Activated naive CD4-positive, alpha-beta T cell (primary cell): ENCODE measurements at places on chromosomes 11 and 22.

DNA sequence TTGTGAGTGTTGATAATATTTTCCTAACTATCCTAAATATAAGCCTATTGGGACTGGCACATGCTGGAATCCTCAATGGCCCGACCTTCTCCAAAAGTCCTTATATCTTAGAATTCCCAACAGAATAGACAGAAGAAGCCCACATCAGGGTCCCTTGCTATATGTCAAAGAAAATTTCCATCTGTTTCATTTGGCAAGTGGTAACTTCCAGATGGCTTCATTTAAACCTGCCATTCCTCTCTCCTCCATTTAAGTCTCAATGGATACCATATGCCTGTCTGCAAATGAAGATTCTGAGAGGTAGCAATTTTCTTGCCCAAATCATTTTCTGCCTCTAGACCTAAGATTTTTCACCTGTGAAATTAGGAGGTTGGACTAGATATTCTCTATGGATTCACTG is 73.1 kb upstream of the KCNA4 start:
- DNase-seq = no peak

DNA sequence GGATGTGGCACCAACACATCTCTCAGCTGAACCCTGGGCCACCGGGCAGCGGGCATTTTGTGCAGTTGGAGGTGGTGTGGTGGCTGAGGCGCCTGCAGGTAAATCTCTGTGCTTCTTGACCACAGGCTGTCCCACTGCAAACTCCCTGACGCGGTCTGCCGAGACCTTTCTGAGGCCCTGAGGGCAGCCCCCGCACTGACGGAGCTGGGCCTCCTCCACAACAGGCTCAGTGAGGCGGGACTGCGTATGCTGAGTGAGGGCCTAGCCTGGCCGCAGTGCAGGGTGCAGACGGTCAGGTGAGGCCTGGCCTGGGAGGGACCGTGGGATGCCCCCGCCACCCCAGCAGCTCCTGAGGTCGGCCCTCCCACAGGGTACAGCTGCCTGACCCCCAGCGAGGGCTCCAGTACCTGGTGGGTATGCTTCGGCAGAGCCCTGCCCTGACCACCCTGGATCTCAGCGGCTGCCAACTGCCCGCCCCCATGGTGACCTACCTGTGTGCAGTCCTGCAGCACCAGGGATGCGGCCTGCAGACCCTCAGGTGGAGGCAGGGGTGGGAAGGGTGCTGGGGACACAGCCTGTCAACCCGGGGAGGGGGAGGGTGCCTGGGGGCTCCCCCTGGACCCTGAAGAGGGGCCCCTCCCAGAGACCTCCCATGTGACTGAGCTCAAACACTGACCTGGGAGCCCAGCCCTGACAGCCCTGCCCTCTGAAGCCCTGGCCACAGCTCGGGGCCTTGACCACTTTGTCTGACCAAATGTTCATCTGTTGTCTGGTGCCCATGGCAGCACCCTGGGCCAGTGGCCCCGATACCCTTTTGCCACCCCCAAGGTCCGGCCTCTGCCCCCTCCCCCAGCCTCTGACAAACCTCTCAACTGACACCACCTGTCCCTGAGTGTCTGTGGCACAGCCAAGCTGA is 4.6 kb upstream of the PGGHG start:
- DNase-seq = no peak

DNA sequence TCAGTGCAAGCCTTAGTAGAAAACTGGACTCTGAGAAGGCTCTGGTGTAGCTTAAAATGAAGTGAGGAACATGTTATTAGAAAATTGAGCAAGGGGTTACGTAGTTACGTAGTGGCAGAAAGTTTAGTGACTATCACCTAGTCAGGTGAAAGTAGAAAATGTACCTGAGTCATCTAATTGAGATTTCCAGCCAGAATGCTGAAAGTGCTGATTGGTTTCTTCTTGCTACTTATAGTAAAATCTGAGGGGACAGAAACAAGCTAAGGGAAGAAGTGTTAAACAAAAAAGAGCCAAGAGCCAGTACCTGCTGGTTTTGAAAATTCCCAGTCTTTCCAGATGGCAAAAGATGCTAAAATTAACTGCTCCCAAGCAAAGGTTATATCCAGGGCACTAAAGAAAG is 29.4 kb downstream of the ZNF280B start:
- DNase-seq = no peak

GRCh38 chr11:125591649-125592304 is 875 bp upstream of the STT3A start:
- DNase-seq = peak; percentile 26

- DNase-seq = no peak
Measured at GRCh38 chr22:19596680-19597398, 72.6 kb upstream of the CLDN5 start.
